ENCODE measurements at places on chromosomes 13 and 19.

DNA sequence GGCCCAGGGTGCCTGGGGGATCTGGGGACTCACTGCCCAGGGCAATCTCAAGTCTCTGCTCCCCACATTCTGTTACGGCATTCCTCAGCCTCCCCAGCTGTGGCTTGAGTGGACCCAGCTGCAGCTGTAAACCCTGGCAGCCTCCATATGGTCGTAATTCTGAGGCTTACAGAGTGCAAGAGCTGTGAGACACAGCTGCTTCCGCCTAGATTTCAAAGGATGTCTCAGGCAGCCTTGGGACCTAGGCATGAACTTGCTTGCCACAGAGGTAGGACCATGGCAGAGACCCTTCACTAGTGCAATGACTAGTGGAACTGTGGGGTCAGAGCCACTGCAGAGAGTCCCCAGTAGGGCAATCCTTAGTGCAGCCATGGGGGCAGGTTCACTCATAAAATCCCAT is 297.5 kb downstream of the ENOX1 start:
- no peak for DNase-seq

DNA sequence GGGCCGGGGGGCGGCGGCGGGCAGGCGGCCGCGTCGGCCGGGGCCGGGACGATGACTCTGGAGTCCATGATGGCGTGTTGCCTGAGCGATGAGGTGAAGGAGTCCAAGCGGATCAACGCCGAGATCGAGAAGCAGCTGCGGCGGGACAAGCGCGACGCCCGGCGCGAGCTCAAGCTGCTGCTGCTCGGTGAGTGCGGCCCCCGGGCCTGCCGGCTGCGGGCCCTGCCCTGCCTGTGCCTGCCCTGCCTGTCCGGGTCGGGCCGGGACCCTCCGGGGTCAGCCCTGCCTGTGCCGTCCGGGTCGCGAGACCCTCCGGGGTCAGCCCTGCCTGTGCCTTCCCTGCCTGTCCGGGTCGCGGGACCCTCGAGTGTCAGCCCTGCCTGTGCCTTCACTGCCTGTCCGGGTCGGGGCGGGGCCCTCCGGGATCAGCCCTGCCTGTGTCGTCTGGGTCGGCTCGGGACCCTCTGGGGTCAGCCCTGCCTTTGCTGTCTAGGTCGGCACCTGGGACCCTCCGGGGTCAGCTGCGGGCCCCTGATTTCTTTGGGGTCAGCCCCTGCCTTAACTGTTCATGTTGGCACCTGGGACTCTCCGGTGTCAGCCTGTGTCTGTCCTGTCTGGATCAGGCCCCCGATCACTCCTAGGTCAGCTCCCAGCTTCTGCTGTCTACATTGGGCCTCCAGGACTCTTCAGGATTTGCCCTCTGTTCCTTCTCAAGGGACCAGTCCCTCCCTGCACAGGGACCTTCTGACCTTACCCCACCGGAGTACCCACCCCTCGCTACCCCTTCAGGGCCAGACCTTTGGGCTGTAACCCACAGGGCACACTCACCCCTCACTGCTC is 659 bp downstream of the GNA11 start:
- DNase-seq, result peak; percentile 15

DNA sequence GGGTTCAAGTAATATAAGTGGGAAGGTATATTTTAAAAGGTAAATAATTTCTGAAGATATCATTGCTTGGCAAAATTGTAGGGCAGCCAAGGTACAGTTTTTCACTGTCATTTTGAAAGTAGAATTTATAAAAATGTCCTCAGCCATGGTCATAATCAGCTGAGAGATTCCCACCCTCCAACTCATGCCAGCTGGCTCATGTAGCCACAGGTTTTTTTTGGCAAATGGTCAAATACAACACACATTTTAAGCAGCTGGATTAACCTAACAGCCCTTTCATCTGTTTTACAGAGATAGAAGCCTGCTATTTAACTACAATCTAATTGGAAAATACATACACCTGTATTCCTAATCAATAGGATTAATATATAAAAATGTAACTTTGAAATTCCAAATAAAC is 619.2 kb upstream of the SGCG start:
- no peak for DNase-seq

DNA sequence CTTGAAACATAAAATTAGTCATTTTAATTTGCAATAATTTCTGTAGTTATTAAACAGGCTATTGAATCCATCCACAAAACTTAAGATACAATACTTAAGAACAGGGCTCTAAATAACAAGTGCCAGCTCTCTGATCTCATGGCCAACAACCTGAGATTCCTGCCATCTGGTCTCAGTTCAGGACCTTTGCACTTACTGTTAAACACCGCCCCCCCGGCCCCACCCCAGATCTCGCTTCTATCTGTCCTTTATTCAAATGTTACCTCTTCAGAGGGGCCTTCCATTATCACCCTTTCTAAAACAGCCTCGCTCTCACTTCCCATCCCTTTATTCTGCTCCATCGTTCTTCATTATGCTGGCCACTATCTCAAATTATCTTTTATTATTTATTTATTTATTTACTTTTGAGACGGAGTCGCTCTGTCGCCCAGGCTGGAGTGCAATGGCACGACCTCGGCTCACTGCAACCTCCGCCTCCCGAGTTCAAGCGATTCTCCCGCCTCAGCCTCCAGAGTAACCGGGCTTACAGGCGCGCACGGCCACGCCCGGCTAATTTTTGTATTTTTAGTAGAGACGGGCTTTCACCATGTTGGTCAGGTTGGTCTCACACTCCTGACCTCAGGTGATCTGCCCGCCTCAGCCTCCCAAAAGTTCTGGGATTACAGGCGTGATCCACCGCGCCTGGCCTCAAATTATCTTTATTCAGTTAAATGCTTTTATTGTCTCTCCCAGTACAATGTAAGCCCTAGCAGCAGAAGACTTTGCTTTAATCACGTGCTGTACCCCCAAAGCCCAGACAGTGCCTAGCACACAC is 838 bp upstream of the SNRNP70 start:
- DNase-seq, result no peak

GRCh38 chr13:108534728-108535127 is 94.7 kb upstream of the MYO16 start:
- no peak for DNase-seq

- DNase-seq, result no peak
Observed at GRCh38 chr13:43085545-43085944, 62.2 kb downstream of the DNAJC15 start.

DNA sequence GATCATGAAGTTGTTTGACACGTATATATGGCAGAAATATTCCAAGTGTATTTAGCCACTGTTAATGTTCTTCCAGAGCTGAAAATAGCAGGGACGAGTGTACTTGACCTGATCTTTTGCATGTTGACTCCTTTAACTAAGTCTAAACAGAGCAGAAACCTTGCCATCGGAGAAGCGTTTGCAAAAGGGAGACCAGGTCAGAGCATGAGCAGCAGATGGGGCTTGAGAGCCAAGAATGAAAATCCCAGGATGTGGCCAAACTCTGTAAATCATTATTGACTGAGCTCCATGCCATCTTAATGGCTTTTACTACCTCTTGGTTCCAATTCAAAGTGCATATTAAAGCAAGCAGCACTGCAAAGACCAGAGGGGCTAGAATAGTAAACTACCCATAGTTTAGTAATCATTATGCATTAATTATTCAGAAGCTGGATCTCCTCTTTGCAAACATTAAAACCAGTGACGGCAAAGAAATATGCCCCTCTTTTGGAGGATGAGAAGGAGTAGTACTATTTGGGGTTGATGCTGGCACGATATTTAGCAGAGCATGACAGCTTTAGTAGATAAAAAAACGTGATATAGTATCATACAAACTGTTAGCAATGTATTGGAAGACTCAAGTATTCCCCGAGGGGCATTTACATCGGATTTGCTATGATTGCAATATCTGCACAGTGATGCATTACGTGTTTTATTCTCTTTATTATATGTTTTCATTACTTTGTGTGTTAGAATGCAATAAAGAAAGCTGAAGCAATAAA is 55.7 kb downstream of the FAM216B start:
- DNase-seq, result no peak

DNA sequence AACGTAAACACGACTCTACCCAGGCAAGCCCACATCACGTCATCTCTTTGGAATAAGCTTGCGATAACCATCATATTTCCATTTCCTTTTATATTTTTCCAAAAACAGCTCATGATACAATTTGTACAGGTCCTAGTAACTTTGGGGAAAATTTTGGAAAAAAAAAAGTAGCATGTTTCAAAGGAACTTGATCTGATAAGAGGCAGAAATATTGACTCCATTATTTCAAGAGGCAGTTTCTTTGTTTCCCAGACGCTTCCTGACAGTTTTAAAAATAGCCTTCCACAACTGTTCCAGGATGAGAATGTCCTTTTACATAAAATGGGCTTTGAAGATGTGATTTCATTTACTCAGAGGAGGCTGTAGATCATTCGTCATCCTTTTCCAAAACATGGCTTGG is 23.1 kb downstream of the KLF2 start:
- no peak for DNase-seq

GRCh38 chr13:28623782-28624706 is 34.9 kb upstream of the POMP start:
- DNase-seq, result no peak

- DNase-seq, result no peak
Observed at GRCh38 chr13:24661713-24662112, 18.5 kb upstream of the ATP12A start.

GRCh38 chr13:82522872-82523271 is 1359.4 kb downstream of the SLITRK1 start:
- DNase-seq, result no peak

- no peak for DNase-seq
Observed at GRCh38 chr13:48220981-48221685, 11.9 kb upstream of the ITM2B start.

GRCh38 chr19:4199699-4200293 is 17.3 kb downstream of the ANKRD24 start:
- DNase-seq, result no peak

DNA sequence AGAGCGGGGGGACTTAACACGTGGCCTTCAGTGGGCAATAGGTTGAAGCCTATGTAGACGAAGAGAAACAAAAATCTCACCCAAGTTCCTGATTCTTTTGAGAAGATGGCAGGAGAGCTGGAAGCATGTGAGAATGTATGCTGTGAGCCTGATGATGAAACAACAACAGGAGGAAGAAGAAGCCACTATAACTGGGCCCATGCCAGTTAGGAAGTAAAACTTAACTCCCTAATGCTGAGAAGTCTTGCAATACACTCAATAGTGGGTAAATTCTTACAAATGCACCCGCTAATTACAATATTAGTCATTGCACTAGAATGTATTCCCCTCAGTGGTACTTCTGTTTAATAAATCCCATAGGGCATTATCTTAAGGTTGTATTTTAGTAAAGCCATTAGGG is 9.1 kb downstream of the PCDH17 start:
- DNase-seq, result no peak

DNA sequence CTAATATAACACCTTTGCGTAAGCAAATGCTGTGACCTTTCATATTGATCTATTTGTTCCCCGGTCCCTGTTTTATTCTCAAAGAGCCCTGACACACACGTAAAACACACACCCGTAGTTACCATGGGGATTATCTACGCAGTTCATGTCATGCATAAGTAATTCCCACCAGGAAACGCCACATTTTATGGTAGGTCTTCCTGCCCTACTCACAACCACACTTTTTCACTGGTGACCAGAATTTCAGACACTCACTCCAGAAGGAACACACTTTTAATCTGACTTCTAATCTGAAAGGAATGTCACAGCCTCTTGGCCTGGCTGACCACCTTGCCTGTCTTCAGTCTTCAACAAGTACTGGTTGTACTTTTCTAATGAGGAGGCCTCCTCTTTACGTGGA is 46.8 kb downstream of the SLC7A1 start:
- DNase-seq, result no peak

DNA sequence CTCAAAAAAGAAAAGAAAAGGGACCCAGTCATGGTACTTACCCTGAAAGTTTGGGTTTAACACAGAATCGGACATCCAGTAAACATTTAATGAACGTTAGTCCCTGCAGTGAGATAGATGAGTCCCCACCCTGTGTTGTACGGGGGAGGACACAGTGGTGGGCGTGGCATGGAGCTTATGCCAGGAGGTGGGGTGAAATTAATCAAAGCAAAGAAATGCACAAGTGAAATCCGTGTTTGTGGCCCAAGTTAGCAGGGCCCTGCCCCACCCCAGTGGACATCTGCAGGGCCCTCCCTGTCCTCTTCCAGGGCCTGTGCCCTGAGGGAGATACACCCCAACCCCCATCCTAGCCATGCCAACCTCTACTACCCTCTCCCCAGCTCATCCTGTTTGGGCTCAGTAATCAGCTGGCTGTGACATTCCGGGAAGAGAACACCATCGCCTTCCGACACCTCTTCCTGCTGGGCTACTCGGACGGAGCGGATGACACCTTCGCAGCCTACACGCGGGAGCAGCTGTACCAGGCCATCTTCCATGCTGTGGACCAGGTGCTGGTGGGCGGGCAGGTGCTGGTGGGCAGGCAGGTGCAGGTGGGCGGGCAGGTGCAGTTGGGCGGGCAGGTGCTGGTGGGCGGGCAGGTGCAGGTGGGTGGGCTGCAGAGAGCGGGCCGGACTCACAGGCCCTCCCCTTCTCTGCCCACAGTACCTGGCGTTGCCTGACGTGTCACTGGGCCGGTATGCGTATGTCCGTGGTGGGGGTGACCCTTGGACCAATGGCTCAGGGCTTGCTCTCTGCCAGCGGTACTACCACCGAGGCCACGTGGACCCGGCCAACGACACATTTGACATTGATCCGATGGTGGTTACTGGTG is 3.9 kb downstream of the MCOLN1 start:
- DNase-seq, result no peak

DNA sequence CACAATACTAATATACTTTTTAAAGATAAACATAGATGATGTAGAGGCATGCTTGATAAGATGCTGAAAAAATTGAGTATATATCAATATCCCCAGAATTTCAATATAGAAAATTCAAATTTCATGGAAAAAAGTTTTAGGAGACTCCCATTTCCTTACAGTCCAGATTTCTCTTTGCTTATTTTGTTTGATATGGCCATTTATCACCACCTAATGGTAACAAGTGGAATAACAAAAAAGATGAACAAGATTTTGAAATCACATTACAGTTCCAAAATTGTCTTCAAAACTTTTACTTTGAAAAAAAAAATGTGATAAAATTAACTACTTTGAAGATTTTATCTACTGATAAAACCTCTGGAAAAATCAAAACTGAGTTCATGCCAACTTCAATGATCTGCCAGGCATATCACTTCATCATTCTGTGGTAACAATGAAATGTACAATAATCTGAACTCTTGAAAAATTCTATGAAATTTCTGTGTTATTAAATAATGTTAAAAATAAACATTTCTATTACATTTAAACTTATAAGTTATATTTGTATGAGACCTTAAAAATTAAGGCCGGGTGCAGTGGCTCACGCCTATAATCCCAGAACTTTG is 17.5 kb downstream of the MIPEP start:
- DNase-seq, result no peak
